CD4-positive, alpha-beta T cell treated with Interleukin-6 at 100 ng/mL for 8 hours (primary cell): ENCODE measurements at places on chromosomes 6 and 20.
A peak's percentile ranks its signal among the peaks of the same experiment; 100 is the strongest.

DNA sequence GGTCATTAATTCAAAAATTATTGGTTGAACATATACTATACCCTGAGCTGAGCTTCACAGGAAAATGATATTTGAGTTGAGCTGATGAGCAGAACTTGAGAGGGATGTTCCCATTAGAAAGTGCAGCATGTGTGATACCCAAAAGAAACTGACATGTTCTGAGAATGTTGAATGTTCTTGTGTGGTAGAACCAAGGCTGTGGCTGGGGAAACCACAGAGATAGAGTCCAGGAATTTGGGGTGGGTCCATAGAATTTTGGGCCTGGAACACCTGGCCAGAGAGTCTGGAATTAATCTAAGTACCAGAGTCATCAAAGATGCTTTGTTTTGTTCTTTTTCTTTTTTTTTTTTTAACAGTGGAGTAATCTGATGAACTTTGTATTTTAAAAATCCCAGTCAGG is 88.7 kb downstream of the TBX18 start:
- no peak for DNase-seq

GRCh38 chr20:49938173-49939163 is 2.3 kb downstream of the RNF114 start:
- DNase-seq: no peak

- DNase-seq: no peak
Observed at GRCh38 chr20:6679086-6679485, 88.4 kb upstream of the BMP2 start.

GRCh38 chr20:10179574-10180298 is 38.9 kb upstream of the SNAP25 start:
- DNase-seq: no peak

DNA sequence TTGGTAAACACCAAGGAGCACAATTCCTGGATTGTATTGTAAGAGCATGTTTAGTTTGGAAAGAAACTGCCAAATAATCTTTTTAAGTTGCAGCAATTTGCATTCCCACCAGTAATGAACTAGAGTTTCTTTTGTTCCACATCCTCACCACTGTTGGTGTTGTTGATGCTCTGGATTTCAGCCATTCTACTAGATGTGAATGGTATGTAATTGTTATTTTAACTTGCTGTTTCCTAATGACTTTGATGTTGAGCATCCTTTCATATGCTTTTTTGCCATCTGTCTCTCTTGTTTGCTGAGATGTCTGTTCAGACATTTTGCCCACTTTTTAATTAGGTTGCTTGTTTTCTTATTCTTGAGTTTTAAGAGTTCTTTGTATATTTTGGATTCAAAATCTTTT is 1654.1 kb downstream of the GRIK2 start:
- DNase-seq: no peak

DNA sequence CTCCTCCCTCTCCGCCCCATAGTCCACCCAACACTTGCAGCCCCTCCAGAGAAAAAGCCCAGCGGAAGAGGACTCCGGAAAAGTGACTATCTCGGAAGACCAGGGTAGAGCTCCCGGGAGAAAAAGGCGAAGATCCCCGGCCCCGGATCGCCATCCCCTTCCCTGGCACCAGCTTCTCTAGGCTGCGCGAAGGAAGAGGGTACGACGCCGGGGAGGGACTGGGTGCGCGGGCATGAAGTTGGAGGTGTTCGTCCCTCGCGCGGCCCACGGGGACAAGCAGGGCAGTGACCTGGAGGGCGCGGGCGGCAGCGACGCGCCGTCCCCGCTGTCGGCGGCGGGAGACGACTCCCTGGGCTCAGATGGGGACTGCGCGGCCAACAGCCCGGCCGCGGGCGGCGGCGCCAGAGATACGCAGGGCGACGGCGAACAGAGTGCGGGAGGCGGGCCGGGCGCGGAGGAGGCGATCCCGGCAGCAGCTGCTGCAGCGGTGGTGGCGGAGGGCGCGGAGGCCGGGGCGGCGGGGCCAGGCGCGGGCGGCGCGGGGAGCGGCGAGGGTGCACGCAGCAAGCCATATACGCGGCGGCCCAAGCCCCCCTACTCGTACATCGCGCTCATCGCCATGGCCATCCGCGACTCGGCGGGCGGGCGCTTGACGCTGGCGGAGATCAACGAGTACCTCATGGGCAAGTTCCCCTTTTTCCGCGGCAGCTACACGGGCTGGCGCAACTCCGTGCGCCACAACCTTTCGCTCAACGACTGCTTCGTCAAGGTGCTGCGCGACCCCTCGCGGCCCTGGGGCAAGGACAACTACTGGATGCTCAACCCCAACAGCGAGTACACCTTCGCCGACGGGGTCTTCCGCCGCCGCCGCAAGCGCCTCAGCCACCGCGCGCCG is 822 bp downstream of the FOXQ1 start:
- DNase-seq: no peak

- no peak for DNase-seq
Observed at GRCh38 chr20:56273491-56273890, 25.0 kb downstream of the MC3R start.

- DNase-seq: no peak
Observed at GRCh38 chr6:13539572-13539971, 34.8 kb upstream of the SIRT5 start.

DNA sequence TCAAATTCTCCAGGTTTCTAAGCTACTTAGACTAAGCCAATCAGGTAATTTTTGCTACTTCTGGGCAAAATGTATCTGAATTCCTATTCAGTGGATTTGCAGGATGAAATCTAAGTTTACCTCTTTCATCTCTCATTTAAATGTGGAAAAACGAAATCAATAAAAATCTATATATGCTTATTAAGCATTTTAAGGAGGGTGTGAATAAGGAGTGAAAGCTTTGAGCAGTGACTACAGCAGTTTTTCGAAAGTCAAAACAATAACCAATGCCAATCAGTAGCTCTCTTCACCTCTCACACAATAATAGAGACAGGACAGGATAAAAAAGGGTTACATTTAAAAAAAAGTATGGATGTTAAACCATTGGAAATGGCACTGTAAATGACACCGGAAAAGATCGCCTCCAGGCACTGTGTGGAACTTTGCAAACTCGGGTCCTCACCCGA is 476 bp upstream of the BCKDHB start:
- DNase-seq: no peak

DNA sequence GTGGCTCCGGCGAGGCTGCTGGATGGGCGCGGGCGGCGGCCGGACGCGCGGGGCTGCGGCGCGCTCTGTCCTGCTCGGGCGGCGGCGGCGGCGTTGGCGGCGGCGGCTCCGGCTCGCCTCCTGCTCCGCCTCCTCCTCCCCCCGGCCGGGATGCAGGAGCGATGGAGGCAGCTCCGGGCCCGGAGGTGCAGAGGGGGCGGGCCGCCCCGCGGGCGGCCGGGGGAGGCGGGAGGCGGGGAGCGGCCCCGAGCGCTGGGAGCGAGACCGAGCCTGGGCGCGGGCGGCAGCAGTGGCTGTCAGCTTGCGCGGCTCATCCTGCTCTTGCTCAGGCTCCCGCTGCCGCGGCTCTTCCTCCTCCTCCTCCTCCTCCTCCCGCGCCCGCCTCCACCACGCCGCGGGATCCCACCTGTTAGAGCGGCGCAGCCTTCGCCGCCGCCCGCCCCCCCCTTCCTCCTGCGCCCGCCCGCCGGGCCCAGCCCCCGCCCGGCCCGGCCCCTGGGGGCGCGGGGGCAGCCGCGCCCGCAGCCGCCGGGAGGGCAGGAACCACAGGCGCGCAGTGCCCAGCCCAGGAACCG is at the start of gene NOL4L:
NOL4L (minus strand) TSS at position 323 of the 575 bp plus-strand sequence. CDS start 443 bp downstream, outside the sequence.
- DNase-seq: peak; percentile 37

GRCh38 chr20:53693262-53693871 is 99.7 kb upstream of the ZNF217 start:
- peak; percentile 25 for DNase-seq

GRCh38 chr6:34457382-34457741 is 8.5 kb upstream of the PACSIN1 start:
- no peak for DNase-seq

DNA sequence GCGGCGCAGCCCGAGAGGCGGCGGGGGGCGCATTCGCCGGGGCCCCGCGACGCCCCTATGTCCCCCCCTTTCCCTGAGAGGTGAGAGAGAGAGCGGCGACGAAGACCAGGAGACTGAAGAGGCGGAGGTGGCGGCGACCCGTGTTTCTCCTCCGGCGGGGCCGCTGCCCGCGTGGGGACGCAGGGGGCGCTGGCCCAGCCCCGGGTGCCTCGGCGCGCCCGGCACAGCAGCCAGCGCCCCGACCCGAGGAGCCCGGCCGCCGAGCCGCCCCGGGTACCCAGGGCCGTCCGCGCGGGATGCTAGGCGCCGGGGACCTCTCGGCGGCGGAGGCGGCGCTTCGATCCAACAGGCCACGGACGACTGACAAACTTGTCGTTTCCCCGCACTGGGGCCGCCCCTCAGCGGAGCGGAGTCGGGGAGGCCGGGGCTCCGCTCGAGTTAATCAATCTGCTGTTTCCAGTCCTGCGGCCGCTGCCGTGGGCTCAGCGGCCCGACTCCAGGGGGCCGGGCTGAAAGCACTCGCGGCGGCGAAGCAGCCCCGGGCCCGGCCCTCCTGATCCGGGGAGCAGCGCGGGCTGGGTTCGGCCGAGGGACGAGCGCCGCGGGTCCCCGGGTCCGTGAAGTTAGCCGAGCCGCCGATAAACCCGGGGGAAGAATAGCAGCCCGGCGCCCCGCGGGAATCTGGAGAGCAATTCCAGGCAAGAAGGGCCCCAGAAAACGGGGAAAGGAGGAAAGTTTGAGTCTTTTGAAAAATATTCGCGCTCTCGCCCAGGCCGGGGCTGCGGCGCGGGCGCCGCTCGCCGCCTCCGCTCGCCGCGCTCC is 631 bp downstream of the MDGA1 start:
- peak; percentile 11 for DNase-seq

DNA sequence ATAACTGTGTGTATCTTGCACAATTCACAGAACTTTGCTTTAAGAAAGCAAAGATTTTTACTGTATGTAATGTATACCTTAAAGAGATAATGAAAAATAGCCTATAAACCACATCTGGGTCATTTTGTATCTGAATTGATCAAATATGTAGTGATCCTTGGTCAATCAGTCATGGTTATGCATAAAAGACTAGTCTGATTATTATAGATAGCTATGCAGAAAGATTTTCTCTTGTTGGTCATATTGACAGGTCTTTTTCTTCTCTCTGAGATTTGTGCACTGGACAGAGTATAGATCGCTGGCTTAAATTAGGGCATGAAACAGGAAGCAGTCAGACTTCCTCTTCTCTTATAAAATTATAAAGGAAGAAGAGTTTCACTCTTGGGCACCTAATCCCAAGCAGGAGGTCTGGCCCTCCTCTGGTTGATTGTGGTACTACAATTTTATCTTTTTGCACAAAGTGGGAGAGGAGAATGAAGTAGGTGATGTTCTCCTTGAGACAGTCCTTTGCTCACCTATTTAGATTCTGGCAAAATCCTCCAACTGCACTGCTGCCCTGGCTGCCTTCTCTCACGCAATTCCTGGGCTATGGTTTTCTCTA is 380.9 kb upstream of the RGS17 start:
- DNase-seq: no peak

DNA sequence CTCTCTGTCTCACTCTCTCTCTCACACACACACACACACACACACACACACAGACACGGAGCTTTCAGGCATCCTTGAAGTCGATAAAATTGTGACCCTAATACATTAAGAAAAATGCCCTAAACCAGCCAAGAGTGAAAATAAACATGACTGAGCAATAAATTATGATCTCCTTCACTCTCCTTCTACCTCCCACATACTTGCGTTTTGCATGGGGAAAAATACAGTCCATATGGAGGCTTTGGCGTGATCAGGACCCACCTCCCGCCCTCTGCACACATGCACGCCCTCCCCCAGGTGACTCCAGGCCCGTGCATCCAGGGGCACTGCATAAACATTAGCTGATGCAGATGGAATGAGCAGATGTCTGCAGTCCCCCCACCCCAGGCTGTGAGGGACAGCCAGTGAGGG is 114.2 kb upstream of the JARID2 start:
- DNase-seq: no peak

GRCh38 chr6:17865243-17865642 is 122.2 kb downstream of the KIF13A start:
- no peak for DNase-seq
